ENCODE measurements at places on chromosomes 4 and X. TPM values are rescaled to one million over a fixed set of nuclear protein-coding genes. Genes with fewer than 3 reads are reported as not detected.

- peak; percentile 77 for DNase-seq
Measured at GRCh38 chrX:40108959-40109287, 11.2 kb upstream of the BCOR start.

The TEX13B gene
- total RNA-seq: not detected

- DNase-seq: no peak
Measured at GRCh38 chrX:110381216-110381615, 22.6 kb downstream of the RTL9 start.

The NWD2 gene
- 0.34 TPM for total RNA-seq

- DNase-seq: no peak
Measured at GRCh38 chrX:103817502-103817901, 14.6 kb downstream of the RAB9B start.

GRCh38 chrX:153903991-153904957 lies at the start of gene AVPR2:
Gene AVPR2 (plus strand): TSS chrX:153904673. CDS start chrX:153905146, 473 bp downstream.
- DNase-seq: no peak

GRCh38 chr4:160570271-160570670 lies 1467.4 kb downstream of the RAPGEF2 start:
- no peak for DNase-seq

- no peak for DNase-seq
Measured at GRCh38 chrX:554271-554670, 76.3 kb upstream of the SHOX start.

DNA sequence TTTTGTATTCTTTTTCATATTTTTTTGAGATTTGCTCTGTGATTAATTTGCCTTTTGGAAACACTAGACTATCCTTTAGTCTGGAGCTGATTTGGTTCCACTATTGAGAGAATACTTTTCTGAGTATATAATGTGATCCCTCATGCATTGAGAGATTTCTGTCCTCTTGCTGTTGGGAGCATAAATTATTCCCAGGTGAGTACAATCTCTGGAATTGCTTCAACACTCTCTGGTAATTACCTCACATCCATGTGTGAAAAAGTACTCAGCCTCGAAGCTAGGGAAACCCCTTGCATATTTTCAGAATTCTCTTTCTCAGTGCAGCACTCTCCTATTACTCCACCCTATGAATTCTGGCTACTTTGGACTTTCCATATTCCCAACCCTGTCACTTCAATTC lies 550.0 kb downstream of the RAPGEF2 start:
- DNase-seq: no peak

The RWDD4 gene
- total RNA-seq: 17.3 TPM

The OR13H1 gene
- not detected for total RNA-seq
